Fibroblast of skin of back (primary cell): ENCODE measurements at places on chromosomes 11 and 22.

- no peak for DNase-seq
Measured at GRCh38 chr11:77175021-77175842, 47.2 kb downstream of the MYO7A start.

DNA sequence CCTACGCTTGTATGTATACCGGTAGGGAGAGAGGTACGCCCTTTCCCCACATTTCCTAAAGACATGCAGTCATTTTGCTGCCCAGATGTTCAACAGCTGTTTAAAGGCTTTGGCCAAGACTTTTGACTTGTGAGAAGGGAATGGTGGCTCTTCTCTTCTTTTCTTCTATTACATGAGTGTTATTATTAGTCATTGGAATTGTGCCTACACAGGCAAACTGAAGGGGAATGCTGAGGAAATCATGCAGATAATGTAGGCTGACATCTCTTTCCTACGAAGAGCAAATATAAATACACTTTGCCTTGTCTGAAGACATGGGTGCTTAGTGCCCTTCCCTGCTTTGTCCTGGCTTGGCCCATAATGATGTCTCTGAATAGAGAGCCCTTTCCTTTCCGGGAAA lies 194.3 kb upstream of the NARS2 start:
- DNase-seq: no peak

DNA sequence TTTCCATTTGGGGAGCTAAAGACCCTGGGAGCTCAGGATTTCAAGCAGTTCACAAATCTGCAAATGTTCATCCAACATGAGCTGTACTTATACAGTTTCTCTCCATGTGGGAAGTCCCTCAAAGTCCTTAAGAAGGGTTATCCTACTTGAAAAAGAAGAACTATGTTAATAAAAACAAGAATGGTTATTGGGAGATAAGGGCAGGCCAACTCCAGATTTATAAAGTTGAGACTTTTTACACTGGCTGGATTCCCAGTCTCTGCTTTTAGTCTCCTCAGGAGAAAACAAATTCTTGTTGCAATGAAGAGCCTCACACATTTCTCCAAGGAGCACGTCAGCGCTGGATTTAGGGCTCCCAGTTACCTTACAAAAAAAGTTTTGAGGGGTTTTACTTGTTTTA lies 34.2 kb upstream of the CTTN start:
- DNase-seq: peak; percentile 18

GRCh38 chr22:45009606-45010531 lies at the start of gene PHF21B:
Gene PHF21B, minus strand, starts transcription at chr22:45010005. Its CDS starts 456 bp downstream, at chr22:45009549.
- peak; percentile 62 for DNase-seq

DNA sequence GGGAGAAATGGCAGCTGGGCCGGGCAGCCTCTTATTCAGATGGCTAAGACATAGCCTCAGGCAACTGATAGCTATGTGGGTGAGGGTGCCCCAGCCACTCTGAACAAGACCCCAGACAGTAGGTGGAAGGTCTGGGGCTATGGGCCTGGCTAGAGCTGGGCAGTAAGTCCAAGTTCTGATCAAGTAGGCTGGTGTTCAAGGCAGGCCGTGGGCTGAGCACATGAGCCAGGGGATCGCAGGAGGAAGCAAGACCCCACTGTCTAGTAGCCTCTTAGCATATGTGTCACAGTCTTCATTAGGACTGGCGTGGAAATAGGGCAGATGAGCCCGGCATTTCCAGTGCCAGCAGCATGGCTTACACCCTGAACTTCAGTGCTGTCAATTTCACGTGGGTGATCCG lies 192.1 kb downstream of the ADAMTS15 start:
- DNase-seq: no peak

DNA sequence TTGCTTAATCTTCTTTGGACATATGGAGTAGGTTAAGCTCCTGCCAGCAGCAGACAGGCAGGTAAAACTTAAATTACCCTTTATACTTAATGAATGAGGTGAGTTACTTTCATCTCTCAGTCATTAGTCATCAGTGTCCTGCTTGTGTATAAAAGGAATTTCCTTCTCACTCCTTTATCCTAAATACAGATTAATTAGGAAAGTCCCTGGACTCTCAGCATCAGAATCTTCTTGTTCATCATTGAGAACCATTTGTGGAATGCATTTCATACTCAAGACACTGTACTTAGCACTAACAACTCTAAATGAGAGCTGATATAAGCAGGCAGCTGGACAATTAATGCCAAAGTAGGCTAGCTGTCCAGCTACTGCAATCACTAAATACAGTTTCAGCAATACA lies 630.4 kb downstream of the METTL15 start:
- DNase-seq: no peak

- DNase-seq: peak; percentile 55
Measured at GRCh38 chr11:100619484-100619883, 67.6 kb upstream of the ARHGAP42 start.

GRCh38 chr11:134071766-134072402 lies 3.0 kb downstream of the JAM3 start:
- peak; percentile 66 for DNase-seq

DNA sequence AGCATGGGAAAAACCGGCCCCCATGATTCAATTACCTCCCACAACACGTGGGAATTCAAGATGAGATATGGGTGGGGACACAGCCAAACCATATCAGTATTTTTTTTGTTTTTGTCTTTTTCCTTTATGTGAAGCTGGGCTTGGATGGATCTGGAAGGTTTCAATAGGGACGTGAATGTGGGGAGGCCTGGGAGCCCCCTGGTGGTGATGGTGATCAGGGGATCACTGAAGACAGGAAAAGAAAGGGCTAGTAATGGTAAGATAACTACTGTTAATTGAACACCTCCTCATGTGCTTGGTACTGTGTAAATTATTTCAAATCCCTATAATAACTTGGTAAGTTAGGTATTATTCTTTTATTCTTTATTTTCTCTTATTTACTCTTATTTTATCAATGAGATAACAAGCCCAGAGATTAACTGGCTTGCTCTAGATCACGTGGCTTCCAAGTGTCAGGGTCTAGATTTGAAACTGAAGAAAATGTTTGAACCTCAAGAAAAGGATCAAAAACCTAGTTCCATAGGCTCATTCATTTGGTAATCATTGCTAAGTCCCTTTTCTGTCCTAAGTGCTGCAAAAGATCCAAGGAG lies 364.2 kb downstream of the TENM4 start:
- DNase-seq: peak; percentile 38

DNA sequence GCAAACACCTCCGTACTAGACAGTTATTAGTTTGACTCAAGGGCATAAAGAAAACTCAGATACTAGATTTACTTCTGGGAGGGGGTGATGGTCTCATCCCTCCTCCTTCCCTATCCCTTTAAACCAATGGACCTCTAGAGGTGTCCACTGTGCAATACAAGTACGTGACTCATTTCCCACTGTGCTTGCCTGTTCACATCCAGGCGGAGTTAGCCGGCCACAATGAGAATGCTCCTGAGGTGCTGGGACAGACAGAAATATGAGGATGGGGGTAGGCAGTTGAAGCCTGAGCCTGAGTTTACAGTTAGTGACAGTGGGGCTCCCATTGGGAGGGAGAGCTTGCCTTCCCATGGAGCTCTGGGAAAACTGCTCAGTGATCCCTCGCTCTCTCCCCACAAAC lies 8.4 kb upstream of the PMM1 start:
- peak; percentile 79 for DNase-seq

GRCh38 chr11:76807206-76807875 lies 24.2 kb downstream of the TSKU start:
- DNase-seq: peak; percentile 88

DNA sequence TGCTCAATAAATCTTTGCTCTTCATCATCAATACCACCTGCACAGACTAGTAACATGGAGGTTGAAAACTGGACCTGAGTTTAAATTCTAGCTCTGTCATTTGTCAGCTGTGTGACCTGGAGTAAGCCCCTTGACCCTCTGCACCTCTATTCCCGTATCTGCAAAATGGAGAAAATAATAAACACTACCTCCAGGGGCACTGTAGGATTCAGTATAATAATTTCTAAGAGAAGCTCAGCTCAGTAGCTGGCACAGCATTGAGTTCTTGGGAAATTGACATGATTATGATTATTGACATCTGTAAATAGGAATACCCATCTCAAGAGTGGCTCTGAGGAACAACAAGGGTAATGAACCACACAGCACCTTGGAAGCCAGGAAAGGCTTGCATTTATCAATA lies 78.4 kb downstream of the MN1 start:
- no peak for DNase-seq

- no peak for DNase-seq
Measured at GRCh38 chr11:128492903-128493569, 94.3 kb downstream of the ETS1 start.

- DNase-seq: peak; percentile 95
Measured at GRCh38 chr11:12673924-12674570, at the start of gene TEAD1. Gene TEAD1, plus strand, starts transcription at chr11:12674421.

DNA sequence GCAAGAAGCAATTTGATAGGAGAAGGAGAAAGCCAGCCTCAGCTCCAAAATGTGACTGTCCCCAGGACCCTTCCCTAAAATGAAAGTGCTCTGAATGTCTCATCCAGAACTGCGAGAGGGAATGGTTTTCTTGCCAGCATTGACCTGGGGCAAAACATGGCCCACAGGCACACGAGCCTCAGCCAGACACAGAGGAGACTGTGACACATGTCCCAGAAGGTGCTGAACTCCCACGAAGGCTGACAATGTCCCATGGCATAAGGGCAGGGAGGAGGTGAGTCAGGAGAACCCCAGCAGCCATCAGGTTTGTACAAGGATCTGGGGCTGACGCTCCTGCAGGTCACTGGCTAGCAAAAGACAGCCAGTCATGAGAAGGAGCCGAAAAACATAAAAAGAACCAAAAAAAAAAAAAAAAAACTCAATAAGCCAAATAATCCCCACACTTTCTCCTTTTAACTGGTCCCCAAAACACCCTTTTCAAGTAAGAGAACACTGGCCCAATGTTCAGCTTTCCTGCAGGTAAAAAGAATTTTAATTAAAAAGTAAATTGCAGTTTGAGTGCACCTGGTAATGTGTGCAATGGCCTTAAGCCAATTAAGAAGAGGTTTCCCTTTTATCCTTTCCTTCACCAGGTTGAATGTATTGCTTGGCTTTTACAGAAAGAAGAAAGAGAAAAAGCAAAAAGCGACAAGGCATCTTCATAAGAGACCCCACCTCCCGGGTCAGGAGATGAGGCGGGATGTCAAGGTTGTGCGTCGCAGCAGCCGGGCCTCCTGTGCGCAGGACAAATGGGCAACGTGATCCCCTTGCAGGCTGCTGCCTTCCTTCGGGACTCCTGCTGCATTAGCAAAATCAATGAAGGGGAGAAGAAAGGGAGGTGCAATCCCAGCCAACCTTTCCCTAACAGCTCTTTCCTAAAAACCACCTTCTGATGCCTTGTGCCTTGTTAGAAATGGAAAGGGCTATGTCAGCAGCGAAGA lies 43.6 kb downstream of the GALNT18 start:
- DNase-seq: no peak
